Activated CD8-positive, alpha-beta memory T cell treated with anti-CD3 and anti-CD28 coated beads for 4 hours (primary cell): ENCODE measurements at places on chromosomes 1 and 21.
A peak's percentile ranks its signal among the peaks of the same experiment; 100 is the strongest.

- peak; percentile 93 for DNase-seq
Observed at GRCh38 chr21:42414928-42415769, 11.4 kb downstream of the UBASH3A start.

DNA sequence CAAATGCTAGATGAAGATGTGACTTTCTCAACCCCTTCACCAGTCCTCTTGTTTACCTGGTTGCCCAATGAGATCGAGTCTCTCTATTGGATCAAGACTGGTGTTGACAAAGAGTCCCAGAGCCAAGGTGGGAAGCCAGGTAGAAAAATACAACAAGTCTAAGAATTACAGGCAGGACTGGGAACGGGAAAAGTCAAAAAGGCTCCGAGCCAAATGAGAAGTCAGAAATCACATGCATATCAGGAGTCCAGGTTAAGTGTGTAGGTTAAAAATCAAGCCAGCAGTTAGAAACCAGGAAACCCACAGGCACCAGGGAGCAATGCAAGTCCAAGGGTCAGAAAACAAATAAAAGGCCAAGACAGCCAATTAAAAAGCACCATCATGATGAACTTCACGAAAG is 27.4 kb upstream of the DUSP23 start:
- DNase-seq, result no peak

- DNase-seq, result no peak
Observed at GRCh38 chr1:21896652-21897532, 40.2 kb downstream of the HSPG2 start.

DNA sequence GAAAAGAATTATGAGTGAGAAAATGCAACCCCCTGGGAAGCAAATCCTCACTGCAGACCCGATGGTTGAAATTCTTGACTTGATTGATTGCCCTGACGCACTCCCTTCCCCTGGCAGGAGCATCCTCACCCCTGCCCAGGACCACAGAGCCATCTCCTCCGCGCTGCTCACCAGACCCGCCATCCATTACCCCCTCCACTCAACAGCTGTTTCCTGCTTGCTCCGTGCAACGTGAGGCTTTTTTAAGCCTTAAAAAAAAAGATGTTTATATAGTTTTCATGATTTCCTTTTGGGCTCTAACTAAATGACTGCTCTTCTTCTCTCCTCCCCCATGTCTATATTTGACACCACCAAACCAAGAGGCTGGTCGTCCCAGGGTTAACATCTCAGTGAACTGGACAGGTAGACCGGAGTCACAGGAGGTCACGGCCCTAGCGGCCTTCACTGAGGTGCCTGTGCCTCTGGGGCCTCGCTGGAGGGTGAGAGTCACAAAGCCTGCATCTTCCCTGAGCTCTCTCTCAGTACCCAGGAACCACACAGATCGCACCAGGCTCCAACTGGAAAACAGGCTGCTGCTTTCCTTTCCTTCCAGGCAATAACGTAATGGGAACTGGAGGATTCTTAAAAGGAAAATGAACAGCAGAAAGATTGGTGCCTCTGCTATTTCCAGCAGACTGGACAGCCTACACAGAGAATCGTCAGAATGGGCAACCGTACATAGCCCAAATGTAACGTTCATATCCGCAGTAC is 49.8 kb downstream of the ZBTB18 start:
- no peak for DNase-seq

DNA sequence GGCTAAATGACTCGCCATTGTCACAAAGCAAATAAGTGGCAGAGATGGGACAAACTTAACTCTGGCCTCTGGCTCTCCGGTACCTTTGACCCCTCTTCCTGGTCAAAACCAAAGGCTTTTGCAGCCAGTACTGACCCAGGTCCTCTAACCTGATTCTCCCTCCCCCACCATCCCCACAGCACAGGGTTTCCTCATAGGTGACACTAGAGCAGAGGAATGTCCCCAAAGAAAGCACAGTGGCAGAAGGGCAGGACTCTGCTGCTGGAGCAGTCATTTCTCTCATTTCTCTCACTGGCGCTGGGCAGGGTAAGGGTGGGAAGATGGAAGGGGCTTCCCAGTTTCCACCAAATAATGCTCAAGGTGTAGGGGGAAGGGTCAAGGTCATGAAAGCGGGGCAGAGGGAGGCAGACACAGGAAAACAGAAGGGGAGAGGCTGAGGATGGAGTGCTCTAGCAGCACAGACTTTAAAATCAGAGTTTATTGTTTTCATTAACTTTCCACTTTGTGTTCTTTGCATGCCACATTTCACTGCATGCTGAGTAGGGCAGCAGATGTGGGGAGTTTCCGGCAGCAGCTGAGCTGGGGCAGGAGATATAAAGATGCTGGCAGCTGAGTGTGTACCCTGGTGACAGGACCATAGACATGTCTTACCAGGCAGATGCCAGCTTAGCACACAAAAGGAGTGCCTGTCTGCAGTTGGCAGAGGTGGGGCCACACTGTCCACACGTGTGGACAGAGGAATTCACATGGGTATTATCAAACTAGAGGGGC is 80.5 kb downstream of the FAM78B start:
- DNase-seq, result no peak

DNA sequence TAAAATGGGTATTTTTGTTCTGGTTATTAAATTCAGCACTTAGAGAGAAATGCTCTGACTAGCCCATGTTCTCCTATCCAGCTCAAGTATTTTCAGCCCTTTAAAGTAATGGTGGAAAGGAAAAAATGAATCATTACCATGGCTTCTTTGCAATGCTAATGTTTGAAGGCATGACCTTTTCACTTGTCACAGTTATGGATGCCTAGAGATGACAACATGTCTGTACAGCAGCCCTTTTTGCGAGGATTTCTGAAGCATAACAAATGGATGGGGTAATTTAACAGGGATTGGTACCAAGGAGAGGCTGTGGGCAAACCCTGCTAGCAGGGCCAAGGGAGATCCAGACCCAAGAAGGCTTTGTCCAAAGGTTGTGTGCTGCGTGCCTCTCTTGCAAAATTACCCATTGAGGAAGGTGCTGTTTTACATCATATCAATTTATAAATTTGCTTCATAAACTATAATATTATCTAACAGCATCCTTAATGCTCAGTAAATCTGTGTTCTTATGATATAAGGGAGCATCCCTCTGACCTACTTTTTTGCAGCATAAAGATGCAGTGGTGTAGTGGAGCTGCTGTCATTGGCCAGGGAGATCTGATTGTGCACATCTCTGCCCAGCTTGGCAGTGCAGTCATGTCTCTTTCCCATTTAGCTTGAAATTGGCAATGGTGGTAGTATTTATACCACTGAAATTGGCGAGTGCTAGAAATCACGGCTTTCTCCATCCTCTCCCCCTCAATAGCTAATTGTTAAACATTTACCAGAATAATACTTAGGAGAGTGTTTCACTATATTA is 327.1 kb downstream of the PCP4 start:
- DNase-seq, result no peak

DNA sequence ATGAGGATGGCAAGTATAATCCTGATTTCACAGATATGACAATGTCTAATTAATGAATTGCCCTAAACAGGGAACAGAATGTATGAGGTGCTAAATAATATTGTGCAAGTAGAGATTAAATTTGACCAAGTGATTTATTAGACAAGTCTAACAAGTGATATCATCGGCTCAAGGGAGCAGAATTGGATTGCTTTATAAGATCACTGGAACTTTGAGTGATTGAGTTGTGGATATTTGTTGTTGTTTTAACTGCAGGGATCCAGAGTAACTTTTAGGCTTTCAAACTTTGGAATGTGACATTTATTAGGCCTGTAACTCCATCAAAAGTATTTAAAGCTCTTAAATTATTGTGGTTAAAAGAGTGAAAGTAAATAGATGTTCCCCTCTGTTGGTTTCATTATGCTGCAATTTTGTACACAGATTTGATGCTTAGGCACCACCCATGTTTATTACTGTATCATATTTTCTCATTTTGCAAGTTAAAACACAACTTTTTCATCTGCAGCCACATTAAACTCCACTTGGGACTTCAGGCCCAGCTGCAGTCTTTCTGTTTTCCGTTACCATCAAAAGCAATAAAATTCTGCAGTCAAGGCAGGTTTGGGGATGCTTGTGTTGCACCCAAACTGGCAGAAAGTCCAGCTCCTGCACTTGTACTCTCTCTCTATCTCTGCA is 206.6 kb downstream of the HLX start:
- DNase-seq, result no peak

GRCh38 chr1:154749078-154749760 is 120.9 kb downstream of the KCNN3 start:
- DNase-seq, result no peak

DNA sequence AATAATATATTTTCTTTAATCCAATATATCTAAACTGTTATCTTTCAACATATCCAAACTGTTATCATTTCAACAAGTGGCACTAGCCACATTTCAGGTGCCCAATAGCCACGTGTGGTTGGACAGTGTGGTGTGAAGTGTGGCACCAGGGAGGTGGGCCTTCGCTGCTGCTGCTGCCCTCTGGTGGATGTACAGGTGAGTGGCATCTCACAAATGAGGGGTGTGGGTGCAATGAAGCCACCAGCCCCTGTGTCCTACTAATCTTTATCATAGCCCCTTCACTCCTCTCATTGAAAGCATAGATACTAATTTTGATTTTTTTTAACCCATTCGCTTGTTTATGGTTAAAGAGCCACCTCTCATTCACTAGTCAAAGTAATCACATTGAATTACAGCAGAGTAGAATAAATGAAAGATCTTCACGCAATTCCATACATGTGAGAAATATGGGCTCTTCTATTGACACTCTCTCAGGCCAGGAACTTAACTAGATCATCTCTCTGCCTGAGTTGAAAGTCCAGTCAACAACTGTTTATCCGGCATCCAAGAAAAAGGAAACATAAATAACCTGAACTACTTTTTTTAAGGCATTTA is 499.2 kb downstream of the OMA1 start:
- no peak for DNase-seq

GRCh38 chr1:157154940-157155514 is 16.8 kb upstream of the ETV3 start:
- no peak for DNase-seq

DNA sequence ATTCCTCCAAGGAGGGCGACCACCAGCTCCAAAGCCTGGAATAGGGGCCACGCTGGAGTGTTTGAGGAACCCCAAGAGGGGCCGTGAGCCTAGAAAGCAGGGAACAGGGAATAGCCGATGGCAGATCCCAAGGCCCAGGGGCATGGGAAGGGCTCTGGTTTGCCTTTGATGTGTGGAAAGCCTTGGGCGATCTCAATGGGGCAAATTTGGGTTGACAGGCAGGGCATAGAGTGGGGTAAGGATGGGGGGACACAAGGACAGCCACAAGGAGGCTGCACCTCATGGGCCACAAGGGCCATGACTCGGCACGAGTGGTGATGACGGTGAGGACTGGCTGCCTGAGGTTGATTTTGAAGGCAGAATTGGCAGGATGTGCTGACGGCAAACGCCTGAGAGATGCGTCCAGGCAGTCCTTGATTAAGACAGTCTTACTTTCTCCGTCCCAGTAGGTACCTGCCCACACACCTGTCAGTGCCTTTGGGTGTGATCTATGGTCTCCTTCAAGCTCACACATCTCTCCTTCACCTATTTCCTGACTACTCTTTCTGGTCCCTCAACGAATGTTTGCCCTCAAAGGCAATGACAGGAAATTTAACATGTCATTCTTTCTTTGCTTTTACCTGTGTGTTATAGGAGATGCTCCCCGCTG is 2.0 kb upstream of the TMPRSS3 start:
- no peak for DNase-seq

DNA sequence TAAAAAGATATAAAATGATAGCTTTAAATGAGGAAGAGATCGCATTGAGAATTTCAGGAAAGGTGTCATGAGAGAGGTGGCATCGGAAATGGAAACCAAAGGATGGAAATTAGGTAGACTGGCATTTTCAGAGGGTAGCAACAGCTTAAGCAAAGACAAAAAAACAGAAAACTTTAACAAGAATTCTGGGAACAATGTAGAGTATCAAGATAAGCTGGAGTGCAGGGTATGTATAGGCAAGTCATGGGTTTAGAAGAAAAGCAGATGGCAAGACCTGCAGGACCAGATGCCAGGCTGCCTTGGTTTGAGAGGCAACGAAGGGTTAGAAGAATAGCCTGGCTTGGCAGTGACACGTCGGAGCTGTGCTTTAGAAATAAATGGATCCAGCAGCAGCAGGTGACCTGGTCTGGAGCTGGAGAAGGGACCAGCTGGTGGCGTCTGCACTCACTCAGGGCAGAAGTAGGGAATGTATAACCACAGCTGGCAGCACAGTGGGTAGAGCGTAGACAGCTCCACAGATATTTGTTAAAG is 149.4 kb upstream of the TIAM1 start:
- no peak for DNase-seq

GRCh38 chr1:36717431-36717830 is 234.7 kb upstream of the CSF3R start:
- no peak for DNase-seq
